ENCODE measurements at places on chromosomes 4 and X. TPM values are rescaled to one million over a fixed set of nuclear protein-coding genes. Genes with fewer than 3 reads are reported as not detected.

DNA sequence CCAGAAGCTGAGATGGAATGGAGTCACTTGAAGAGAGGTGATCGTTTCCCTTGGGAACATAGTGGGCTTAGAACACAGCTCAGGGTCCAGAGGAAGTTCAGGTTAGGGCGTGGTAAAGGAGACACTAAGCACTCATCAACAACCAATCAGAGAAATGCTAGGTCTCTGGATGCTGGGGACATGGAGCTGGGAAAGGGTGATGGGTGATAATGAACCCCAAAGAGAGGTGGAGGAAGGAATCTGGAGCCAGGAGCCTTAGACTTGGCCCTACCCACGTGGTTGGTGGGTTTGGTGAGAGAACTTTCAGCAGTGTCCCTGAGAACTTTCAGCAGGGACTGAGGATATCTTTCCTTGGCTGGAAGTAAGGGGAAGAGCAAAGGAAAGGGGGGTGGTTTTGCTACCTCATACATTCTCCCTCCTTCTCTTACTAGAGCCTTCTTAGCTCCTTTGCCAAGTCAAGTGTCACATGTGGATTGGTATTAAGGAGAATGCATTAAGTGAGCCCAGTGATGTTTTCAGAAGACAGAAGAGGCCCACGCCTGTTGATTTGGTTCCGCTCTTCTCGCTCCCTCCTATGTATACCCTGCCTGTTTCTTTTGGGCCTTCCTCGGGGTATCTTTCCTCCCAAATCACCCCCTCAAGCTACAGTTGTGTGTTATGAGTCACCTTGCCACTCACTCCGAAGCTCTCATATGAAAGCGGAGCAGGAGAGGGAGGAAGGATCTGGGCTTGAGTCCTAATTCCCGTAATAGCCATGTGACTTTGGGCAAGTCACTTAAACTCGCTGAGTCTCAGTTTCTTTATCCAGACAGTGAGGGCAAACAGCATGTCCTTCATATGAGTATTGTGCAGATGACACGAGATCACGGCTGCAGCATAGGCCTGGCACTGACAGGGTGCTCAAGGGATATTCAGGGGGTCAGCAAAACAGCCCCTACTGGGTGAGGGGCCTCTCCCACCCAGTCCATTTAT is 63.1 kb downstream of the TSC22D3 start:
- H3K36me3 ChIP-seq, result peaks cover 16% of the 10 kb centered on the region
- H3K4me3 ChIP-seq, result no peak overlapping the region
- H3K27ac ChIP-seq, result peak overlapping the region; percentile 74

GRCh38 chr4:184510401-184510800 is 36.1 kb upstream of the IRF2 start:
- H3K4me1 ChIP-seq, result peaks cover 45% of the 10 kb centered on the region
- DNase-seq, result no peak
- H3K4me3 ChIP-seq, result no peak overlapping the region
- H3K27ac ChIP-seq, result no peak overlapping the region

- H3K4me1 ChIP-seq, result no peaks in the 10 kb centered on the region
- no peak for DNase-seq
- no peaks in the 10 kb centered on the region for H3K36me3 ChIP-seq
- no peak overlapping the region for H3K27ac ChIP-seq
These were observed 24.3 kb downstream of the RS1 start for GRCh38 chrX:18647621-18648020.

DNA sequence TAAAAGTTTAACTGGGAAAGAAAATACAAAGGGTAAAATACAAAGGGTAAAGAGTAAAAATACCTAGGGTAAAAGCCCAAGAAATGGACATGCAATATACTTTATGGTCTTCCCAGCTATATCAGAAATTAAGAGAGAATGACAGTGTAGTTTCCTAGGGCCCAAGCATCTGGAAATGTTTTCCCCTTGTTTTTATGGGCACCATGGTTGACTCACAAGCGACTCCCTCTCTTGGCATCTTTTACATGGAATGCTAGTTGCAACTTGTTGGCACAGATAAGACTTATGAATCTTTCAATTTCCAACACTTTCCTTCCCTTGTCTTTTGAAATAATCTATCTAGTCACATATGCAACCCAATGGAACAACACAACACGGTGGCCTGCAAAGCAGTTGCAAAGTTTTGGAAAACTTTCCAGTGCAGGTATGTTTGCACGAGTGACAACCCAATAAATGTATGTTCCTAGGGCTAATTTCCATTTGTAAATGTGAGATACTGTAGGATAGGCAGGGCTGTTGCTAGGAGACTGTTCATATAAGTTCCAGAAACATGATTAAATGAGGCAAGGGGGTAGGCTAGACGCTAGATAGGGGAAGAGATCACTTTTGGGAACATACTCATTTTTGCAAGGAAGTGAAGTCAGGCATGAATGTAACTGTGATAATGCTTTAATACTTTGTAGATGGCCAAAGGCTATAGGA is 36.4 kb upstream of the CWH43 start:
- no peak overlapping the region for H3K27ac ChIP-seq
- H3K4me1 ChIP-seq, result peaks cover 4% of the 10 kb centered on the region
- peaks cover 2% of the 10 kb centered on the region for H3K36me3 ChIP-seq
- H3K27me3 ChIP-seq, result no peaks in the 10 kb centered on the region
- no peak for DNase-seq
- no peak overlapping the region for H3K4me3 ChIP-seq

DNA sequence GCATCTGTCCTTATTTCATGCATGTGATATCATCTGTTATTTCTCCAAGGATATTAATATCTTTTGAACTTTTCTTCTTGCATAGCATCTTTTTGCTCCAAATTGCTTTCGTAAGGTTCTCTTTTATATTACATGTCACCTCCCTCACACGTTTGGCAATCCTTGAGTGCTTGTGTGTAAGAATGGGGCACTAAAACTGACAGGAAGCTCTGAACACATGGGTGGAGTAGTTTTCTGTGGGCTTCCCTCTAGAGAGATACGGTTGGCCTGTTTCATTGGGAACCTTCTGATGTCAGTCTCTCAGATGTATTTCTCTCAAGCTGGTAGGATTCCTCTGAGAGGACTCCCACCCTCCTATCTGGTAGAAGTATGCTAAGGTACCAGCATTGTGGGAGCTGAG is 223.0 kb downstream of the MID1 start:
- no peaks in the 10 kb centered on the region for H3K36me3 ChIP-seq
- H3K4me3 ChIP-seq, result no peak overlapping the region
- H3K27ac ChIP-seq, result no peak overlapping the region
- no peaks in the 10 kb centered on the region for H3K27me3 ChIP-seq

DNA sequence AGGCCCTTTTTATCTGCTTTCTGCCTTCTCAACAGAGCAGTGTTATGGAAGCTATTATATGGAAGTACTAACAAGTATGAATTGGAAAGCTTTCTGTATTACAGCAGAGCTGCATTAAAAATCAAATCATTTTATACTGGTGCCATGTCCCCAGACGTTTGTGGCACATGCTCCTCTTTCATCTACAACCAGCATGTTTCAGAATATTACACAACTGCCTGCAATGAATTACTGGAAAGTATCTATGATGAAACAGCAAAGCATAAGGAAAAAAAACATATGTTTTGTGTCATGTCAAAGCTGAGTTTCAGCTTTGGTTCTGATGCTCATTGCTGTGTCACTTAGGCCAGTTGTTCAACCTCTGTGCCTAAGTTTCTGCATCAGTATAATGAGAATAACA is 576.8 kb downstream of the GBA3 start:
- DNase-seq, result no peak
- H3K27me3 ChIP-seq, result no peaks in the 10 kb centered on the region
- no peaks in the 10 kb centered on the region for H3K36me3 ChIP-seq
- H3K27ac ChIP-seq, result no peak overlapping the region

DNA sequence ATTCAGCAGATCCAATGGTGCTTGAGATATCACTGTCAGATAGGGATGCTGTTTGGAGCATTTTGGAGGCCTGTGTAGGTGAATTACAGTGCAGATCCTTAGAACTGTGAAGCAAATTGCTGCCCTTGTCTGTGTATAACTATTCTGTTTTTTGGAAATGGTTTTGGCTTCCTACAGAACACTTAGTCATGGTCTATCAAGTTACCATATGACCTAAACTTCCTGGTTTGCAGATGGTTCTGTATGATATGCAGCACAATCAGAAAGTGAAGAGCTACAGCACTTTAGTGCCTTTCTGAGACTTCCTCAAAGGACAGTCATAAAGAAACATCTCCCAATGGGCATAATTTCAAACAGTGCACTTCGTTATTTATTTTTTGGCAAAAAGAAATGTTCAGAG is 688.6 kb downstream of the SH3BGRL start:
- no peaks in the 10 kb centered on the region for H3K36me3 ChIP-seq
- no peak for DNase-seq
- no peaks in the 10 kb centered on the region for H3K4me1 ChIP-seq
- no peak overlapping the region for H3K27ac ChIP-seq
- H3K4me3 ChIP-seq, result no peak overlapping the region
- no peaks in the 10 kb centered on the region for H3K27me3 ChIP-seq

GRCh38 chrX:149365061-149365460 is 140.0 kb downstream of the IDS start:
- H3K36me3 ChIP-seq, result no peaks in the 10 kb centered on the region
- no peaks in the 10 kb centered on the region for H3K27me3 ChIP-seq
- H3K4me3 ChIP-seq, result no peak overlapping the region
- no peaks in the 10 kb centered on the region for H3K4me1 ChIP-seq
- H3K27ac ChIP-seq, result no peak overlapping the region
- DNase-seq, result no peak

- H3K27me3 ChIP-seq, result no peaks in the 10 kb centered on the region
- H3K4me3 ChIP-seq, result no peak overlapping the region
- no peak for DNase-seq
- no peak overlapping the region for H3K27ac ChIP-seq
These were observed 94.5 kb downstream of the ANXA3 start for GRCh38 chr4:78645853-78646757.

- H3K4me1 ChIP-seq, result no peaks in the 10 kb centered on the region
- H3K27me3 ChIP-seq, result no peaks in the 10 kb centered on the region
These were observed 38.8 kb downstream of the TAPT1 start for GRCh38 chr4:16187455-16187854.

GRCh38 chr4:124105212-124105611 is 607.3 kb downstream of the ANKRD50 start:
- H3K36me3 ChIP-seq, result no peaks in the 10 kb centered on the region
- H3K4me3 ChIP-seq, result no peak overlapping the region
- no peak for DNase-seq
- H3K27me3 ChIP-seq, result no peaks in the 10 kb centered on the region
- no peaks in the 10 kb centered on the region for H3K4me1 ChIP-seq
- no peak overlapping the region for H3K27ac ChIP-seq

- H3K27ac ChIP-seq, result no peak overlapping the region
- H3K4me1 ChIP-seq, result peaks cover 36% of the 10 kb centered on the region
- peaks cover 45% of the 10 kb centered on the region for H3K36me3 ChIP-seq
- H3K4me3 ChIP-seq, result no peak overlapping the region
- no peak for DNase-seq
These were observed 153.5 kb downstream of the CAMK2D start for GRCh38 chr4:113607998-113608397.

DNA sequence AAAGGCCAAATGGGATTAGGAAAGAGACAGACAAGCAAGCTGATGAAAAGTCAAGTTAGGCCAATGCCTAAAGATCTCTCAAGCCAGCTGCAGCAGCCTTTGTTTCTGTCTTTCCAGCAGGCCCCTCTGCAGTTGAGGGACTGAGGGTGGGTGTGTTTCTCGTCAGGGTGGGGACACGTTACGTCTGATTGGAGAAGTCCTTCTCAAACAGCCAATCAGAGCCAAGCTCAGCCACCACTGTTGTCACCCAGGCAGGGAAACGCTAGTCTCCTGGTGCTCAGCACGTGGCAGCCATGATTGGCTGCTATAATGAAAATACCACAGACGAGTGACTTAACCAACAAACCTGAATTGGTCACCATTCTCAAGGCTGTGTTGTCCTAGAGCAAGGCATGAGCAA is 177.1 kb upstream of the LCORL start:
- H3K27me3 ChIP-seq, result no peaks in the 10 kb centered on the region
- H3K36me3 ChIP-seq, result no peaks in the 10 kb centered on the region
- no peaks in the 10 kb centered on the region for H3K4me1 ChIP-seq
- H3K27ac ChIP-seq, result no peak overlapping the region

- no peak overlapping the region for H3K4me3 ChIP-seq
- no peaks in the 10 kb centered on the region for H3K36me3 ChIP-seq
- no peak for DNase-seq
- H3K4me1 ChIP-seq, result peaks cover 4% of the 10 kb centered on the region
These were observed 178.8 kb downstream of the SNCA start for GRCh38 chr4:89657931-89658700.

DNA sequence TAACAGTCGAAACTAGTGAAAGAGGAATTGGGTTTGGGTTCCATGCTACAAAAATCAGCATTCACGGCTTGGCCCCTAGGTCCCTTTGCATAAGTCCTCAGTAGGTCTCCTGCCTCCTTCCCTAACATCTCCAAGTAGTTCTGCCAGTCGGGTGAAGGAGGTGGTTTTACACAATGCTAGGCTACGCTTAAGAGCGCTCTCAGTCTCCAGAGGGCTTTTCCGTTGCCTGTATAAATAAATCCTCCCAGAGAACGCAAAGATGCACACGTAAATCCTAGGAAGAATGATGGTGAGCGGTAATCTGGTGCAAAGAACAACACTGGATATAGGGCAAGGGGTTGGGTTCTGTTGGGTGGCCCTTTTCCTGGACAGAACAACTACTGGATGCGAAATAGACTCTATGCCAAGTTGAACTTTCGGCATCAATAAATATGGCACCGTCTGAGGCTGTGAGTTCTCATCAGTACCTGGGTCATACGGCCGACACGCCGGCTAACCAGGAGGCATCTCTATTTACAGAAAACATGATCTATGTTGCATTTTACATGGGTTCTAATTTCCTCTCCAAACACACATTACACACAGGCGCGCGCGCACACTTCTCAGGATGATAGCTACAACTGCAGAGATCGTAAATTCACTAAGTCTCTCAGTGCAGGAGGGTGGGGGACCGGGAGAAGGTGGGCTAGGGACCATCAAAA is 1.3 kb downstream of the CAMK2D start:
- DNase-seq, result peak; percentile 53
- H3K36me3 ChIP-seq, result peaks cover 27% of the 10 kb centered on the region
- H3K27ac ChIP-seq, result peak overlapping the region; percentile 93
- H3K27me3 ChIP-seq, result peaks cover 2% of the 10 kb centered on the region

- H3K27me3 ChIP-seq, result no peaks in the 10 kb centered on the region
- no peak overlapping the region for H3K27ac ChIP-seq
- DNase-seq, result no peak
- H3K4me3 ChIP-seq, result no peak overlapping the region
- H3K4me1 ChIP-seq, result no peaks in the 10 kb centered on the region
These were observed 1179.7 kb upstream of the ADGRL3 start for GRCh38 chr4:60020389-60020788.

DNA sequence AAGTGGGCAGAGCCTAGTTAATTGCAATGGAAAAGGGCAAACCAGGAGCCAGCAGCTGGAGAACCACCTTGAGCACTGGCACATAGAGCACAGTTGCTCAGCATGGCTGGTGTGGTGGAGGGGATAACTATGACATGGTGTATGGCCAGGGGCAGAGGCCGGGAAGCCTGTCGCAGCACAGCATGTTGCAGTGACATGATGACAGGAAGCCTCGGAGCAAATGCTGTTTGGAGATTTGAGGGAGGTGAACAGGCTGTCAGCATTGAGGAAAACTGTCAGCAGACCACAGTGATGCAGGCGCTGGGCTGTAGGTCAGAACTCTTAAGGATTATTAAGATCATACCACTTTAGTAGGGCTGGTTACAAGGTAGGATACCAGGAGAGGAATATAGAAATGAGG is 228.7 kb downstream of the CBR4 start:
- DNase-seq, result no peak
- H3K27ac ChIP-seq, result no peak overlapping the region
- peaks cover under 1% of the 10 kb centered on the region for H3K27me3 ChIP-seq
- H3K4me1 ChIP-seq, result no peaks in the 10 kb centered on the region
- no peak overlapping the region for H3K4me3 ChIP-seq
- H3K36me3 ChIP-seq, result no peaks in the 10 kb centered on the region

Gene MAGEA12
- total RNA-seq, result not detected

Gene DMD
- 1.5 TPM for total RNA-seq

Gene NEXMIF
- total RNA-seq, result 0.33 TPM

Gene GRIA2
- total RNA-seq, result not detected

Gene SPRY1
- 11.1 TPM for total RNA-seq

Gene TRIM61
- 1.0 TPM for total RNA-seq

Gene SMIM31
- total RNA-seq, result not detected

Measured in activated CD4-positive, alpha-beta memory T cell treated with anti-CD3 and anti-CD28 coated beads for 36 hours (primary cell).